ENCODE measurements at places on chromosomes 2 and 18.

GRCh38 chr2:127479219-127479825, 47.0 kb downstream of the IWS1 start:
- DNase-seq = no peak

- DNase-seq = no peak
Measured at GRCh38 chr2:183172220-183172887, 48.1 kb downstream of the NUP35 start.

DNA sequence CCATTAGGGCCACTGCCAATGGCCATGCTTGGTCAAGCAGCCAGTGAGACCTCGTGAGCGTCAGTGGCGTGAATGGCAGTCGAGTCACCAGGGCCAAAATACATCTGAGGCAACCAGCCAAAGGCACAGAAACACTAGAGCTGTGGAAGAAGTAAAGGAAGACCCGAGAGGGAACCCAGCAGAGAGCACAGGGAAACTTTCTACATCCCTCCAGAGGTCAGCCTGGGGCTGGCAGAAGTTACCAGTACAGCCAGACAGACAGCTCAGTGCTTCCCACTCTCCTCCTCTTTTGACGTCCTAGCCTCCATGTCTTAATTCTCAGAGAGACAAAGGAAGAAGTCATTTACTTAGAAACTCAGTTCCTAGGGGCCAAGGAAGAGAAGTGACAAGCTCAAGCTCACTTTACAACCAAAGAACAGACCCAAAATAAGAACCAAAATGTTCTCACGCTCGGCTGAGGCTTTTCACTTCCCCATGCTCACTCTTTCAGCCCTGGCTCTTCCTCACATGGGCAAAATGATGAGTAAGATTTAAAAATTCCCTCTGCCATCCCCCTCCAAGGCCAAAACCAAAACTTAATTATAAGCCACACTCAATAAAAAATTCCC, 8.7 kb downstream of the CYRIA start:
- no peak for DNase-seq

- no peak for DNase-seq
Measured at GRCh38 chr2:210938228-210938627, 381.8 kb downstream of the CPS1 start.

DNA sequence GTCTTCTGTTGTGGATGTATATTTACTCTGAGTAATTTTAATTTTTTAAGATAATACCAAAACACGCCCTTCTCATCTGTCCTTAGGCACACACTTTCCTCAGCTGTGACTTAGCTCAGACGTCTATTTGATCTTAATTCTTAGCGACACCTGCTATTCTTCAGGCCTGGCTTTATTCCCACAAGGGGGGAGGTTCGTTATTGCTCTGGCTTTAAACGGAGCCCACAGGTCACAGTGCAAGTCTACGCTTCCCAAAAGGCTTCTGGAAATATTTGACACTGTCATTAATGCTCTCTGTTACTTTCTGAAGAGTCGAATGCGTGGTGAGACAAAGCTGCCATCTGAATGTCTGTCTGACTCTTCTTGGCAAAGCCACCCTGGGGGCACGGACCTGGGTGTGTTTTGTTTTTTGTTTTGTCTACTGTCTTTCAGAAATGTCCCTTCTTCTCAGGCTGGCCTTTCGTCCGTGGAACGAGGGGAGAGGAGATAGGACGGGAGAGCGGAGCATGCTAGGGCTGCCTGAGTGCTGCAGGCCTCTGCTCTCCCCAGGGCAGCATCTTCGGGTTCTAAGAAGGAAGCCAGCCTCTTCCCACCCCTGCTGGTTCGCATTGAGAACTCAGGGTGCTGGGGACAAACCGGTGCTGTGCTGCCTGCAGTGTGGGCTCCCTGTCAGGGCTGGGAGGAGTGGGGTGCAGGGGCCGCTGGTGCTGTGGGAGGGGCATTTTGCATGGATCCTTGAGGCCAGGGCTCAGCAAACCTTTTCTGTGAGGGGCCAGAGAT, 61.9 kb downstream of the ASAP2 start:
- no peak for DNase-seq

GRCh38 chr2:239719791-239720360, 305.3 kb downstream of the NDUFA10 start:
- no peak for DNase-seq

- no peak for DNase-seq
Measured at GRCh38 chr2:138244501-138244925, 257.1 kb upstream of the SPOPL start.

GRCh38 chr18:67476585-67476984, 39.9 kb downstream of the DSEL start:
- DNase-seq = no peak

DNA sequence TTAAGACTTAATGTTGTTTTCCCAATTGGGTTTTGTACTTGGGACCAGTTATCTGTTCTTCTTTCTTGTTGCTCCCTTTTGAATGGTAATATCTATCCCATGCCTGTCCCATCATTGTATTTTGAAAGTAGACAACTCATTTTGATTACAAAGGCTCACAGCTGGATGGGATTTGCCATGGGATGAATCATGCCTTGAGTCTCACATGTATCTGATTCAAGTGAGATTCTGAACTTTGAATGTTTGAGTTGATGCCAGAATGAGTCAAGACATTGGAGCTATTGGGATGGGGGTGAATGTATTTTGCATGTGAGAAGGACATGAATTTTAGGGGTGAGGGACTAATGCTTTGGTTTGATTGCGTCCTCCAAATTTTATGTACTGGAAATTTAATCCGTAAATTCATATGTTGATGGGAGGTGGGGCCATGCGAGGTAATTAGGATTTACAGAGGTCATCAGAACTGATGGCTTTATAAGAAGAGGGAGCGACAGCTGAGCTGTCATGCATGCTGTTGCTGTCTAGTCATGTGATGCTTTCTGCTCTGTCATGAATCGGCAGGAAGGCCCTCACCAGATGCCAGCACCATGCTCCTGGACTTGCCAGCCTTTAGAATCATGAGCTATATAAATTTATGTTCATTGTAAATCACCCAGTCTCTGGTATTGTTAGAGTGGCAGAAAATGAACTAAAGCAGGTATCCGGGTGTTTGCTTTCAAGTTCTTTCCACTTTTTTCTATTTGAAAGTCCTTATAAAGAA, 741.3 kb upstream of the RAB6C start:
- no peak for DNase-seq

- DNase-seq = no peak
Measured at GRCh38 chr2:36397728-36398413, 42.3 kb downstream of the CRIM1 start.

- DNase-seq = no peak
Measured at GRCh38 chr2:98809116-98809515, 78.2 kb upstream of the MGAT4A start.

Measured in stimulated activated CD8-positive, alpha-beta memory T cell treated with anti-CD3 and anti-CD28 coated beads, Interleukin-4, amount 100 ng/mL, for 1 hour (primary cell).